Esophagus mucosa (tissue), 1 donor: ENCODE measurements at places on chromosomes 12 and 14.

DNA sequence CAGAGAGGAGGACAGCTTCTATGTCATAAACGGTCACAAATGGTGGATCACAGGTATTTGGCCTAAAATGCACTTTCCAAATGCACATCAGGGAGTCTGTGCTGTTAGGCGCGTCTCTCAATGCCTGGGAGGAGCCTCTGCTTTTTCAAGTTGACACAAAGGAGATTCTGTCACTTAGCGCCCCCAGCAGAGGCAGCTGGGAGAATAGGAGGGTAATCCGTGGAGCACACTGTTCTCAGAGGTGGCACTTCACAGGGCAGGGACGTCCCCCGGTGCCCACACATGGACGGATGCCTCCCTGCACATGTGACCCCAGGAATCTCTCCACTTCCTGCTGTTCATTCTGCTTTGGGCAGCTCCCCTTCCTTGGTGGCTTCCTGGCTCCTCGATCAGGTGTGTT is 19.4 kb upstream of the ALDH2 start:
- ATAC-seq = no peak

- no peak for ATAC-seq
These were observed 98.3 kb downstream of the RTN1 start for GRCh38 chr14:59772233-59772632.

DNA sequence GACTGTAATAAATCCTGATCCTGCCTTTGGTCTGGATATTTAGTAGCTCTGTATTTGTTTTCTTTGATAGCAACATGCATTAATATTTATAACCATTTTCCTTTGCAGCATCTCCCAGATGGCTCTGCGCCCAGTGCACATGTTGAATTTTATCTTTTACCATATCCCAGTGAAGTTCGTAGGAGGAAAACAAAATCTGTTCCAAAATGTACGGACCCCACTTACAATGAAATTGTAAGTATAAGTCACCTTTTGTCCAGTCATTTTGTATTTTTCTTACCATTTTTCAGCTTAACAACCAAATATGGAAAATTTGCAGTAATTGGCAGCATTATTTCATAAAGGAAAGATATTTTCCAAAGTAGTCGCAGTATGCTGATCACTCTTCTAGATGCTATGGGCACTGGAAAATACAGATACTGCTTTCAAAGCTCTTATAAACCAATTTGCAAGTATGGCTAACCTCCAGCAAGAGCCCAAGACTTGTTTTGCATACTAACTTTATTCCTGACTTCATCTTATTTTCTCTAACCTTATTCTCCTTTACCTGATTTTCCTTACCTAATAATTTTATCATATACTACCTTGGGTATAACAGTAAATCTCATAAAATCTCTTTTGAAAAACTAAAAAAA is 97.4 kb downstream of the PLCZ1 start:
- no peak for ATAC-seq

GRCh38 chr12:32891956-32892355 is 4.6 kb downstream of the PKP2 start:
- ATAC-seq = peak; percentile 59

DNA sequence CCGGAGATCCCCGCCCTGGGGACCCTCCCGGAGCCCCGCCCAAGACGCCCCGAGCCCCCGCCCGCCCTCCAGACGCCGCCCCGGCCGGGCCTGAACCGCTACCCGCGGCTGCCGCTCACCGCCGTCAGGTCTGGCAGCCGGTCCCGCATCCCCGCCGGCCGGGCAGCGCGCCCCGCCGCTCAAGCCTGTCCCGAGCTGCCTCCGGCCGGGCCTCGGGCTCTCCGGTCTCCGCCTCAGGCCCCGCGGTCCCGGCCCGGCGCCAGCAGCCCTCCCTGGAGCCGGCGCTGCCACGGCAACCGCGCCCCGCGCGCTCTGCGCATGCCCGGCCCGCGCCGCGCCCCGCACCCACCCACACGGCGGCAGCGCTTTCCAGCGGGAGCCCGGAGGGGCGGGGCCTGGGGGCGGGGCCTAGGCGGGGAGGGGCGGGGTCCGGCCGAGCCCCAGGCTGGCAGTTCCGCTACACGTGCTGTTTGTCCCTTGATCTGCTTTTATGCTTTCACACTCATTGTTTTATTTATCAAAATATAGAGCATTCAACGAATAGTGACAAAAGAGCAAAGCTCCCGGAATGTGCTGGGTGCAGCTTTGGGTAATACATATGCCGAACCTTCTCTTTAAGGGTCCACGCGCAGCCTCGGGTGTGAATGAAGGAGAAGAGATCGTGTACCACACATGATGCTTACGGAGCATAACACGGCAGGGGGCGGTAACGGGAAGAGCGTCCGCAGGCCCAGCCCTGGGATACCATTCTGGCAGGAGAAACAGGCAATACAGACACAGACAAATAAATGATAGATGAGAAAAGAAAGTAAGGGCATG is at the start of gene STX2:
Gene STX2 (minus strand): TSS at position 300 of the 819 bp plus-strand sequence. CDS start 151 bp downstream, at position 149.
- peak; percentile 98 for ATAC-seq

- peak; percentile 68 for ATAC-seq
These were observed 50.7 kb downstream of the TPCN1 start for GRCh38 chr12:113271853-113272561.

DNA sequence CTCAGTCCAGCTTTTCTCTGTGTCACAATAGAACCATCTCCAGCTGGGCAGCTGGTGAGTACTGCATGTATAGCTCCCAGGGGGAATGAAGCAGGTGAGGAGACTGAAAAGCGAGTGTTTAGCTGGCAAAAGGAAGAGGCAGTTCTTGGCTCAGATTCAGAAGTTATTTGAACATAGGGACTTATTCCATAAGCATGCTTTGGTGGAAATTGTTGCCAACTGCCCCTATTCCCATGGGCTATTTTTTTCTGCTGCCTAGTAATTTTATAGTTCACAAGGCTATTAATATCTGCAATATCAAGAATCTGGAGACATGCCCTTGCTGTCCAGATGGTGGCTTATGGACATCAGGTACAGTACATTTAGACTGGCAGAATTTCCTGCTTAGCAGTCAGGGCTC is 1112.7 kb downstream of the LRFN5 start:
- ATAC-seq = no peak

GRCh38 chr12:121849665-121850064 is 9.0 kb downstream of the HPD start:
- no peak for ATAC-seq

GRCh38 chr12:10018386-10018785 is 8.0 kb downstream of the CLEC12B start:
- ATAC-seq = peak; percentile 33

GRCh38 chr12:1502831-1503230 is 91.5 kb downstream of the FBXL14 start:
- no peak for ATAC-seq

DNA sequence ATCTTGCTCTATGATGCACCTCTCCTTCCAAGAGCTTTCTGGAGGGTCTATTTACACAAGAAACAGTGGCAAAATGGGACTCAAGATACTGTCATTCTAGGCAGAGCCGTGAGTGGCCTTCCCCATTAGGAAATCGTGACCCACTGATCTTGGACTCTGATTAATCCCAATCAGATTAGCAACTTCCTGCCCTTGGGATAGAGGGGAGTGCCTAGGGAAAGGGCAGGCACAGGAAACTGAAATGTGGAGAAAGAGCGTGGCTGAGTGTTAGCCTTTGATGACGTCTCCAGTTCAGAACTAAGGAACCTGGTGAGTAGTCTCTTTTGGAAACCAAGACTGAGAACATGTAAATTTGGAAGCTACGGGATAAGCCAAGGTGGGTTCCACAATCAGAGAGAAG is 76.1 kb downstream of the NUAK1 start:
- no peak for ATAC-seq

DNA sequence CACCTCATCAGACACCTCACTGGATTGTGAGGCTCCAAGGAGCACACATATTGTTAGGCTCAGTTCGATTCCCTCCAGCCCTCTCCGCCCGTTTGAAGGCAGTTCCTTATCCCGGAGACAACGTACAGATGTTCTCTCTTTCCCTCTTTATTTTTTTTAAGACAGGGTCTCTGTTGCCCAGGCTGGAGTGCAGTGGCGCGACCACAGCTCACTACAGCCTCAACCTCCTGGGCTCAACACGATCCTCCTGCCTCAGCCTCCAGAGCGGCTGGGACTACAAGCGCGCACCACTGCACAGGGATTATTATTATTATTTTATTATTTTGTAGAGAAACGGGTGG is 718 bp upstream of the TROAP start:
- no peak for ATAC-seq

DNA sequence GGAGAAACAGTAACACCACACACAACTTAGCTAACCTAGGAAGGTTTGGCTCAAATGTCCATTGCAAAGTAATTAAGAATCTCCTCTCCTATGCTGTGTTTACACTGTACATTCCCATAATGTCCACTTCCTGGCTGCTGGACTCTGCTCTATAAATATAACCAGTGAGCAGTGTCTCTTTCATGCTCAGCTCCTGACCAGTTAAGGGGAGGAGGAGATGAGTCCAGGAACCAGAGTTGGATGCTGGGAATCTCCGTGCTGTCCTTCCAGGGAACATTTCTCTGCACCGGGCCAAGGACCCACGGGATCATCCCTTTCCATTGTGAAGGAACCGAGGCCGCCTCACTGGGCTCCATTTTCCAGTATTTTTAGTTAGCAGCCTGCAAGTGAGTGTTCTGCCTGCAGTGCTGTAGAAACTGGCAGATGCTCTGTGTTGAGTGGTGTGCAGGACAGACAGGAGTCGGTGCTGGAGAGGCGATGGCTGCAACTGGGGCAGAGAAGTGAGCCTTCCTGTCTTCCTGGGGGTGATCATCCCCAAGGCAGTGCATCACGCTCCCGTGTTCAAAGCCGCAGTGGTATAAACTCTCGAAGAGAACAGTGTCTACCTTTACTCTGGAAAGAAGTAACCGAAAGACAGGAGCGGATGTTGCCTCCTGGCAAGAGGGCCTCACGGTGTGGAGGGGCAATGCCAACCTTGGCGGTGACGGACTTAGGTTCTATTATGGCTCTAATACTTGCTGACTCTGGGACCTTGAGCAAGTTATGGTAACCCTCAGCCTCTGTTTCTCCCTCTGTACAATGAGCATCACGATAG is 195.5 kb downstream of the CACNA1C start:
- ATAC-seq = no peak

DNA sequence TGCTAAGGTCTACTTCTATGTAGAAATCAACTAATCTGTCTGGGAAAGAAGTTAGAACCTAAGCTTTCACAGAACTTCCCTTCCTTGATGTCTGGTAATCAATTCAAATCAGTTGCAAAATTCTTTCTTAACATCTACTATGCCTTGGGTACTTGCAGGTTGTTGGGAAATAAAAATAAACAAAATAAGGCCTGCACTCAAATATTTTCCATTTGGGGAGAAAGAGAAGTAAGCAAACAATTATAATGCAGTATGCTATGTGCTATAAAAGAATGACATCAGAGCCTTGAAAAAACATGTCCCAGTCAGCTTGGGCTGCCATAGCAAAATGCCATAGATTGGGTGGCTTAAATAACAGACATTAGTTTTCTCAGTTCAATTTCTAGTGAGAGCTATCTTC is 425.9 kb upstream of the DCN start:
- ATAC-seq = no peak

GRCh38 chr12:93186621-93187020 is 191.1 kb upstream of the NUDT4 start:
- no peak for ATAC-seq

DNA sequence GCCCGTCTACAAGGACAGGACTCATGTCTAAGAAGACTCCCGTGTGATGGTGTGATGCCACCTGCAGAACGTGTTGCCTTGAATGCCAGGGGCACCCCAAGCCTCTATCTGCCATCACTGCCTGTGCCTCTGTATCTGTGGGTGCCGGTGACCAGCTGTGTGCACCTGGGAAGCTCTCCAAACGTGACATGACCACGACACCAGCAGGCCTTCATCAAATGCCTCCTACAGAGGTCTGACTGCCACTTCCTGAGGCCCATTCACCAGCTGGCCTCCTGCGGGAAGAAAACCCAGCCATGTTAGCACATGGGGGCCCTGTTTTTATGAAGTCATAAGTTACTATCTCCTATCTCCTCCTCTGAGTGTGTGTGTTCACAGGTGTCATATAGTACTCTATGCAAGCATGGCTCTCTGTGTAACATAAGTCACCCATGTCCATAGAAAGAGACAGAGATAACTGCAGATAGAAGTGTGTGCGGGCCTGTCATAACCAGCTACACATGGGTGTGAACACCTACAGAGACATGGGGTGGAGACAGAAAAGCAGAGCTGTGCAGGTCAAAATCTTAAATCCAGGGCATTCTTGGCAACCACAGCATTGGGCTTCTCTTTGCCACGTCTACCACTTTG is 18.3 kb upstream of the SERPINA4 start:
- ATAC-seq = peak; percentile 70

GRCh38 chr12:101343893-101344292 is 63.7 kb downstream of the ARL1 start:
- no peak for ATAC-seq

DNA sequence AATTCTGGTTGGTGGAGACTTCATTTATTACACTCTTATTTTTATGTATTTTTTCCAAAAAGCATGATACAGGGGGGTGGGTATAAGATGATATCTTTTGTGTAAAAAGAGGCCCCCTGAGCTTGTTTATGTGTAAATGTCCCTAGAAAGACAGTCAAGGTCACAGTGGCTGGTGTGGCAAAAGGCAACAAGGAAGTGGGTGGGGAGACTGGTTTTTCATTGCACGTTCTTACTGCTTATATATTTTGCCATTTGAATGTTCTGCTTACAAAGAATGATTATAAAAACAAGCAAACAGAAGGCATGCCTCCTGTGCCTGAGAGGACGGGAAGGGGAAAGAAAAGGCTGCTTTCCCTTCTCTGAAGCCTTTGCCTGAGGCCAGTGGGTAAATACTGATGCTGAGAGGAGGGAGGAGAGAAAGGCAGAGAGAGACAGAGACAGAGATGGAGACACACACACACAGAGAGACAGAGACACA is 24.1 kb upstream of the ADIPOR2 start:
- ATAC-seq = no peak

GRCh38 chr14:51527073-51527472 is 124.6 kb upstream of the FRMD6 start:
- peak; percentile 50 for ATAC-seq

- no peak for ATAC-seq
These were observed 122.0 kb upstream of the ATXN7L3B start for GRCh38 chr12:74415633-74416032.

DNA sequence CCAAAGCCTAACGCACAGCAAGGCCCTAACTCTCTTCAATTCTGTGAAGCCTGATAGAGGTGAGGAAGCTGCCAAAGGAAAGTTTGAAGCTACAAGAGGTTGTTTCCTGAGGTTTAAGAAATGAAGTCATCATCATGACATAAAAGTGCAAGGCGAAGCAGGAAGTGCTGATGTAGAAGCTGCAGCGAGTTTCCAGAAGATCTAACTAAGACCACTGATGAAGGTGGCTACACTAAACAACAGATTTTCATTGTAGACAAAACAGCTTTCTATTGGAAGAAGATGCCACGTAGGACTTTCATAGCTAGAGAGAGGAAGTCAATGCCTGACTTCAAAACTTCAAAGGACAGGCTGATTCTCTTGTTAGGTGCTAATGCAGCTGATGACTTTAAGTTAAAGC is 385.6 kb upstream of the OR4E1 start:
- ATAC-seq = no peak
